GM12878 (cell line): ENCODE measurements at places on chromosomes 7 and 10. TPM values are rescaled to one million over a fixed set of nuclear protein-coding genes. Genes with fewer than 3 reads are reported as not detected.
A peak's percentile ranks its signal among the peaks of the same experiment; 100 is the strongest.

DNA sequence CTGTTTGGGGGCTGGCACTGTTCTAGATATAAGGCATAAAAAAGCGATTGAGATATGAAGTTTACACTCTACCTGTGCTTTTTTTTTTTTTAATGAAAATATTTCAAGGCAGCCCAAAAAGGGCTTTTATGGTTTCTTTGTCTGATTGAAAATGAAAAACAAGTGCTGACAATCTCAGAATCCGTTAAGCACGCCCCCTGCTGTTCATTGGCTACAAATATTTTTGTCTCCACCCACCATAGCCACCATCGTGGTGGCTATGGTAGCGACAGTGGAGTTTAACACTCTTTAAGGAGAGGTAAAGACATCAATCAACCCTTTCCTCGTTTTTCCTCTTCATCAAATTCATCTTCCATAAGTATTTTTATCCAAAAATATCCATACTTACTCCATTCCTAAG is 94.2 kb downstream of the CD36 start:
- no peaks in the 10 kb centered on the region for H3K27me3 ChIP-seq
- H3K4me1 ChIP-seq = no peaks in the 10 kb centered on the region

- peak overlapping the region; percentile 38; the same call in 1 of the 2 replicates for H3K4me3 ChIP-seq
- H3K36me3 ChIP-seq = no peaks in the 10 kb centered on the region
- H3K27ac ChIP-seq = peak overlapping the region; percentile 93
- H3K4me1 ChIP-seq = peaks cover 21% of the 10 kb centered on the region
These were observed 593.6 kb downstream of the GRM8 start for GRCh38 chr7:126659124-126659523.

DNA sequence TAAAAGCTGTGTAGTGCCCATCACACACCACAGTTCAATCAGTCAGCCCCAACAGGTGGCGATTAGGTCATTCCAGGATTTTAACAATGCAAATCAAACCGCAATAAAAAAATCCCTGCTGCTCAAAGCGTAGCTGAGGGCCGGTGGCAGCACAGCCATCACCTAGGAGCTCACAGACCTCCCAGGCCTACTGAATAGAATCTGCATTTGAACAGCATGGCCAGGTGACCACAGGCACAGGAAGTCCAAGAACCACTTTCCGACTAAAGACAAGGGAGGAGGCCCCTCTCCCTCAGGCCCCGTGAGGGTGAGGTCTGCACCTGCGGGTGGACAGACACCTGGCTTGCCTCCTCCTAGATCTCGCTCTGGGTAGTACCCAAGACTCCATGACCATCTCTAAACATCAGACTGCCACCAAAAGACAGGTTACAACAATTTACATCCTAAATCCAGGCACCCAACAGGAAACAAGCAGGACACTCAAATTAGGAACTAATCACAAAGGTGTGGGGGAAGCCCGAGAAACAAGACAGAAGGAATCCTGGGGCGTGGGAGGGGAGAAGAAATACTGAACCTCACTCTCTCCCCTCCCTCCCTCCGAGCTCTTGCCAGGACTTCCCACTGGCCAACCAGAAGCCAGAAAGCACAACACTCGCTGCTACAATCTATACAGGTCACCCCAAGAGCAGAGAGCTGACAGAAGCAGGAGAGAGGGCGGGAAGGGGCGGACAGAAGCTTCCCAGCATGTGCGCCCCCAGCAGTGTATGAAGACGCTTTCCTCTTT is 19.2 kb downstream of the GNA12 start:
- H3K36me3 ChIP-seq = no peaks in the 10 kb centered on the region
- H3K4me1 ChIP-seq = peaks cover 37% of the 10 kb centered on the region
- peak; percentile 49 for DNase-seq
- no peak overlapping the region for H3K27ac ChIP-seq
- no peak overlapping the region for H3K4me3 ChIP-seq

DNA sequence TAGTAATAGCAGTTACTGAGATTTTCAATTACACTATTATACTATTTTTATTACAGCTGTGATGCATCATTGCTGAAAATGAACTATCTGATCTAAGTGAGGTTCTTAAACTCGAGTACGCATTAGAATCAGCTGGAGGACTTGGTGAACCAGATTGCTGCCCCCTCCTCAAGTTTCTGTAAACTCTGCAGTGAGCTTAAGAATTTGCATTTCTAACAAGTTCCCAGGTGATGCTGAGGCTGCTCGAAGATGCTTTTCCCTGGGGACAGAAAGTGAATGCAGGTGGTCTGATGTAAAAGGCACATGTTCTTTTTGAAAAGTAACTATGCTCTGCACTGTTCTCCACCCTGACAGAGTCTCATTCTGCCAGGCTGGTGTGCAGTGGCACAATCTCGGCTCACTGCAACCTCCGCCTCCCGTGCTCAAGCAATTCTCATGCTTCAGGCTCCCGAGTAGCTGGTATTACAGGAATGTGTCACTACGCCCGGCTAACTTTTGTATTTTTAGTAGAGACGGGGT is 12.5 kb downstream of the RNF133 start:
- H3K4me3 ChIP-seq = no peak overlapping the region
- H3K4me1 ChIP-seq = no peaks in the 10 kb centered on the region
- no peaks in the 10 kb centered on the region for H3K27me3 ChIP-seq
- H3K27ac ChIP-seq = no peak overlapping the region
- DNase-seq = no peak

DNA sequence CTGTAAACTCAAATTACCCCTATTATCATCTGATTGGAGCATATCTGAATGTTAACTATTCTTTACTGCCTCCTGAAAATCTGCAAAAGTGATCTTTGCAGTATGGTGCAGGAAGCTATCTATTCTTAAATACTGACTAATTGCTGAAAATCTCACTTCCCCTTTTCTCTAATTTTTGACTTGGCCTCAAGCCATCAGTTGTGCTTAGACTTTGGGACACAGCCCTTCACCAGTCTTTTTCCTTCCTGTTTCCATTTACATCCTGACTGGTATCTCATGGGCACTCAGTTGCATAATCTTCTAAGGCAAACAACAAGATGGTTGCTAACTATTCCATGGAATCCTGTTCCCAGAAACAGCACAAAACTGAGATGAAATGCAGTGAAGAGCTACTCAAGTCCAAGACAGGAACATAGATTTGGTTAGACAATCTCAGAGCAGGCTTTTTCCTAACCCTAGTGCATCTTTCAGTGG is 228.5 kb downstream of the SORCS1 start:
- H3K27ac ChIP-seq = peak overlapping the region; percentile 67
- DNase-seq = peak; percentile 93
- H3K36me3 ChIP-seq = no peaks in the 10 kb centered on the region
- no peaks in the 10 kb centered on the region for H3K27me3 ChIP-seq

- H3K36me3 ChIP-seq = no peaks in the 10 kb centered on the region
- H3K4me1 ChIP-seq = peaks cover 51% of the 10 kb centered on the region
- H3K4me3 ChIP-seq = 0 out of 2 replicates have a peak overlapping the region, but pooled peaks have one; percentile 1
- no peak for DNase-seq
- peak overlapping the region; percentile 57 for H3K27ac ChIP-seq
These were observed 74.9 kb downstream of the KAT6B start for GRCh38 chr10:74901301-74901700.

DNA sequence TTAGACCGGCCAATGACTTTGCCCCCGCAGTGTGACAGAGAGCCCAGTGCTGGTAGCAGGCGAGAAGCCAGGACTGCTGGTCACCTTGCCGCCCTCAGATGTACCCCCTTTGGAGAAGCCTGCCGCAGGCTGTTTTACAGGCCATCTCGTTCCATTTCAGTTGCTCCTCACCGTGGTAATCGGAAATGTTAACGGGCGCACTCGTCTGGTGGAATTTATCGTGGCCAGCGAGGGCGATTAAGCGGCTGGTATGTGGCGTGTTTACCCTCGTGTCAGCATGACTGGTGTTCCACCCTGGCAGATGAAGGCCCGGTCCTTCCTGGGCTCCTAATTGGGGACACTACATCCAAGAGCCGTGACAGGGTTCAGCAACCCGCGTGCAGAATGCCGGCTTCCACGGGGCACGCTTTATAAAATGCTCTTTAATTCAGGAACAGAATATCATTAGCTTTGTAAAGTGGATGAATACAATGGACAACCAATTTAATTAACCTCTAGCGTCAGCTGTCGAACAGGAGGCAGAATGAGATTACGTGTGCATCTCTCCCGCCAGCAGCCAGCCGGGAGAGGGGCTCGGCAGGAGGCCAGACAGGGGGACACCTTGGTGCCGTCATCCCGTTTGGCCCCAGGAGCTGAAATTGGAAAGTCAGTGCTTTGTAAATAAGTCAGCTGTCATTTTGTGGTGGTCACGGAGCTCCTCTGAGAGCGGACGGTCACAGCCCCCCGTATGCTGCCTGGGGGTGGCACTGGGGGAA is 108.3 kb downstream of the NKX6-2 start:
- no peak overlapping the region for H3K4me3 ChIP-seq
- no peak overlapping the region for H3K27ac ChIP-seq
- H3K27me3 ChIP-seq = no peaks in the 10 kb centered on the region
- no peaks in the 10 kb centered on the region for H3K36me3 ChIP-seq
- no peaks in the 10 kb centered on the region for H3K4me1 ChIP-seq
- no peak for DNase-seq

DNA sequence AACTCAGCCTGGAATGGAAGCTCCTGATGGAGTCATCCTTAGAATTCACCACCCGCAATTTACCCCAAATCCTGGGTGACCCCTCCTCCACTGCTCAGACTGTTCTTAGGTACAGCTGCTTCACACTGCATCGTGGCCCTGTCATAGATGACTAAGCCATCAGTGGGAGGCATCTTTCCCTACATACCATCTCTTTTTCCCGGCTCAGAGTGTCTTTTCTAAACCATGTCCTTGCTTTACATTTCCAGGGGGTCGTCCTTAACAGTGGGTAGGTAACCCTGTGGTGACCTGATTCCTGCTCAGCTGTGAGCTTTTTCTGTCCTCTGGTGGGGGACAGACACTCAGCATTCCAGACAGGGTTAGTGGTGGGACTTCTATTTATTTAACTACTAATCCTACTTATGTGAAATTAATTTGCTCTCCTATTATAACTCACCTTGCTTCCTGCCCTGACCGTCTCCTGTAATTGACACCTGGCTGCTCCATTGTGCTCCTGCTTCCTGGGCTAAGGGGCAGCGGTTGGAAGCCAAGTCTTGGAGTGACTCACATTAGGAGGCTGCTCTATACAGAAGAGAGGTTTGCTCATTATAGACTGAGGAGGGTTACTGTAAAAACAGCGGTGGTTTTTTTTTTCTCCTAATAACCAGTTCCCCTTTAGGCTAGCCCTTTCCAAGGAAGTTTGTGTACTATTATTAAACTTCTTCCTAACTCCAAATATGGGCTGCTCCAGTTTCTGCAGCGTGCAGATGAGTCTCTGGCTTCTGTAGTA is 40.6 kb downstream of the PYROXD2 start:
- no peak overlapping the region for H3K27ac ChIP-seq
- no peak for DNase-seq
- H3K36me3 ChIP-seq = no peaks in the 10 kb centered on the region
- no peaks in the 10 kb centered on the region for H3K27me3 ChIP-seq
- H3K4me3 ChIP-seq = no peak overlapping the region
- H3K4me1 ChIP-seq = no peaks in the 10 kb centered on the region

DNA sequence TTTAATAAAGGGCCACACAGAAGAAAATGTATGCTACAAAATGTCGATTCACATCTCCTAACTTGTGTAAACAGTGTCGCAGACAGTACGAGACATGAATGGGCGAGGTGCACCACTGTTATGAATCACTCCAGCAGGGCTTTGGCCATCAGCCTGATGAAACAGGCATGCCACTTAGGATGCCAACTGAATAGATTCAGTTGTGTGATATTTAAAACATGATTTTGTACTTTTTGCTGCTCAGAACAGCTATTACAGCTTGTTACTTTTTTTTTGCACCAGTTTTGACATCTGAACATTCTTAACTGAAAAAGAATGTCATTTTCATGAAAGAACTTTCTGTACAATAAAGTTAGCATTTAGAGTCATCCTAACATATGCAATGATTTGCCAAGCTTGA is 138.1 kb downstream of the VTI1A start:
- no peak for DNase-seq
- H3K27me3 ChIP-seq = no peaks in the 10 kb centered on the region
- H3K27ac ChIP-seq = no peak overlapping the region

Gene TAC1
- not detected in 2 replicates for total RNA-seq

Gene EPO
- total RNA-seq = 0.16 TPM in 1 of 2 replicates, not detected in the other

Gene FAM241B
- total RNA-seq = 0.37 and 0.62 TPM in 2 replicates

Gene PRR15
- not detected in 2 replicates for total RNA-seq
